BJ (cell line): ENCODE measurements at places on chromosomes 5 and 9. TPM values are rescaled to one million over a fixed set of nuclear protein-coding genes. Genes with fewer than 3 reads are reported as not detected.

DNA sequence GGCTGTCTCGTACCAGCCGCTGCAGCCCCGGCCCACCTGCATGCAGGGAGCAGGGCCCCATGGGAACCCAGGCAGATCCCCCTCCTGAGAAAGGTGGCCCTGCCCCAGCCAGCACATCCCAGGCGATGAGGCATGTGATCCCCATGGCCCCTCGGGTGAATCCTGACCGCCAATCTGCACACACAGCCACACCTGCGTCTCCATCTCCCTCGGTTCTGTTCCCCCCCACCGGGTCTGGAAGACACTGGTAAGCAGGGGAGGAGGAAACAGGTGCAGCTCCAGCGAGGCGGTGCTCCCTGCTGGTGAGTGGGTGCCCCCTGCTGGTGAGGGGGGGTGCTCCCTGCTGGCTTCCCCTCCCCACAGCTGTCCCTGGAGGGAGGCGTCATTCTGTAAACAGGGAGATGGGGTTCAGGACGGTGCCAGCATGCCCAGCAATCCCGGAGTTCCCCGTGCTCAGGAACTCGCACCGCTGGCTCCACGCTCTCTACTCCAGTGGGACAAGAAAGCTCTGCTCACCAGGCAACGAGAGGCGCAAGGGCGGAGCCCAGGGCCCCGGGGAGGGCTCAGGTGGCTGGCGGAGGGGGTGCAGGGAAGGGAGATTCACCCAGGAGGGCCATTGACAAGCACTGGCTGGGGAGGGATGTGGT is 28.4 kb upstream of the SLC12A7 start:
- DNase-seq = no peak

GRCh38 chr5:80368661-80369480 is 39.0 kb upstream of the ZFYVE16 start:
- no peak for DNase-seq

- no peak for DNase-seq
Measured at GRCh38 chr9:19247420-19247819, 16.9 kb downstream of the DENND4C start.

The GABRP gene
- polyA plus RNA-seq = not detected in 2 replicates

- DNase-seq = no peak
Measured at GRCh38 chr9:76354221-76354620, 40.0 kb downstream of the RFK start.

The FOXD4L6 gene
- not detected in 2 replicates for polyA plus RNA-seq

The PROB1 gene
- polyA plus RNA-seq = 0.23 and 0.40 TPM in 2 replicates

The SPAG8 gene
- polyA plus RNA-seq = 0.50 and 0.85 TPM in 2 replicates

DNA sequence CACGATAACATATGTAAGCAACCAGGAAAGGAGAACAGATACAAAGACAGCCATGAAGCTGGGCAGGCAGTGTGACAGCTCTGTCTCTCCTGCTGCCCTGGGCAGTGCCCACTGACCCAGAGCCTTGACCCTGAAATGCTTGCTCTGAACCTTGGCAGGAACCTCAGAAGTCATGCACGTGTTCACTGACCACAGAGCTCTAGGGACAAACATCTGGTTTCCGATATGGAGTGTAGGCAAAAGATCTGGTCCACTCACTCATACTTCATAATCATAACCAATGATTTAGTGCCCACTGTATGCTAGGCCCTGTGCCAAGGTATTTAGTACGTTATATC is 102.6 kb downstream of the FSTL4 start:
- DNase-seq = no peak

DNA sequence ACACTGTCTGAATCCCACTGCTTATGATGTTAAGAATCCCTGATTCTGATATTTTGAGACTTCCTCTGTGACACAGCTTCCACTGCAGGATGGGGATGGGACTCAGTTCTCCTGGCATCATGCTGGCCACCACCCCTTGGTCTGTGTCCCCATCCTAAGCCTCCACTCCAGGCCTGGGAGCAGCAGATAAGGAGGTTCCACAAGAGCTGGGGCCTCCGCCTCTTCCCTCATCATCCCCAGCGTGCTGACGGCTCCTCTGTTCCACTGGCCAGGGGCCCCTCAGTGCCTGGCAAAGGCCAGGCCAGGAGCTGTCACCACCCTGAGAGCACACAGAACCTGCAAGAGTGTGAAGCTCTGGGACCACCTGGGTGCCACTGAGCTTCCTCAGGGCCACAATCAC is 40.6 kb downstream of the CAMK2A start:
- DNase-seq = no peak

DNA sequence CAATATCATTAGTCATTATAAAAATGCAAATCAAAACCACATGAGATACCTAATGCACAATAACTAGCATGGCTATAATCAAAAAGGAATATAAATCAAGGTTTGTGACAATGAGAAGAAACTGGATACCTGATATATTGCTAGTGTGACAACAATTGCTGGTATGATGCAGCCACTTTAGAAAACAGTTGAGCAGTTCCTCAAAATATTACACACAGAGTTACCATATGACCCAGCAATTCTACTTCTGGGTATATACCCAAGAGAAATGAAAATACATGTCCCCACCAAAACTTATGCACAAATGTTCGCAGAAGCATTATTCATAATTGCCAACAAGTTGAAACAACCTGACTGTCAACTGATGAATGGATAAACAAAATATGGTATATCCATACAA is 339.7 kb upstream of the POU5F2 start:
- no peak for DNase-seq

The RNF145 gene
- 27.9 and 34.7 TPM in 2 replicates for polyA plus RNA-seq
